ENCODE measurements at places on chromosomes 13 and 19.

DNA sequence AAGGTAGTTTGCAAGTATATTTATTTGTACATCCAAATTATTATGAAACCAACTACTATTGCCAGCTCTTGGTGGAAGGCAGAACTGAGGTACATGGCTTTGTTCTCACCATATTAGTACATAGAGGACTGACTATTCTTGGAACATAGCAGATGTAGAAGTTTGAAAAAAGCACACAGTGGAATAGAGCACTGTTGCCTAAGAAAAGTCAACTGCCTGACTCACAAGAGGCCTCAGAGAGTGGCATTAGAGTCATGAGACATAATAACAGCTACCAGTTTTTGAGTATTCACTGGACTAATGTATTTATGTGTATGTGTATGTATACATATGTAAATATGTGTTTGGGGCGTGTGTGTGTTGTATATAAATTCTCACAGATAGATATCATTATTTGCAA is 8.3 kb upstream of the PCDH20 start:
- no peak for ATAC-seq

- ATAC-seq, result peak; percentile 64
These were observed 850 bp downstream of the KLF5 start for GRCh38 chr13:73059460-73060250.

DNA sequence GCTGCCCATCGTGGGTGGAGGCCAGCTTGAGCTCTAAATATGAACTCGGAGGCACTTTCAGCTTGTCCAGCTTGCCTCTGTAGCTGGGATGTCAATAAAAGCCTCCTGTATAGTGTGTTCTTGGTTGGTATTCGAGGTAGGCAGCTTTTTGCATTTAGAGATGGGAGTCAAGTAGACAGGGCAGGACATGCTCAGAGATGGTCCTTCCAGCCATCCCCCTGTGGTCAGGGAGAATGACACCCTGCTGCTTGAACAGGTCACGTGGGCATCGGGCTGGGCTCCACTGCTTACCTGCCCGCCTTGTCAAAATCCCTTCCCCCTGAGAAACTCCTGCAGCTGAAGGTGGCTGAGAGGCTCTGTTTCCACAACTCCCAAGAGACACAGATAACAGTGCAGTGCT is 302.5 kb downstream of the ZNF536 start:
- ATAC-seq, result no peak

GRCh38 chr13:60164234-60164889 is 634 bp upstream of the DIAPH3 start:
- ATAC-seq, result peak; percentile 61

DNA sequence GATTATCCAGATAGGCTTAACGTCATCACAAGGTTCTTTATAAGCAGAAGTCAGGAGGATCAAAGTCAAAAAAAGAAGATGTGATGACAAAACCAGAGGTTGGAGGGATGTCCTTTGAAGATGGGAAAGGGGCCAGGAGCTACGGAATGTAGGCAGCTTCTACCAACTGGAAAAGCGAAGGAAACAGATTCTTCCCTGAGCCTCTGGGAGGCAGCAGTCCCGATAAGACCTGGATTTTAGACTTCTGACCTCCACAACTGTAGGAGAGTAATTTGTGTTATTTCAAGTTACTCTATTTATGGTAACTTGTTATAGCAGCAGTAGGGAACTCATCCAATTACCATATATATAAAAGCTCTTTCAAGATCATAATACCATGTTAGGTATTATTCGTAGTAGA is 98.8 kb upstream of the MYCBP2 start:
- no peak for ATAC-seq

DNA sequence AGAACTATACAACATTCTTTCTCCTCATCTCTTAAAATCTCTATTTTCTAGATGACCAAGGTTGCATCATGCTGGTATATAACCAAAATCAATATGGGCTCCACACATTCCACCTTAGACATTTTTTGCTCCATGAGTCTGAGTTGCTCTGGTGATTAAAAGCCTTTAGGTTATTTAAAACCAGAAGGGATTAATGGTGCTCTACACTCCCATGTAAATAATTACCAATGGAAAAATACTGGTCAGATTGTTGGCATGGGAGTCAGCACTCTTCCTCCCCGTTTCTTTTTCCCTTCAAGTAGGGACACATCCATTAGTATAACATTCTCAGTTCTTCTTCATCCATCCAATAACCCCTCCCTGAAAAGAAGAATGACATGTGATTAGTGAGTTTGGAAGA is 747.7 kb downstream of the PCDH17 start:
- ATAC-seq, result no peak

DNA sequence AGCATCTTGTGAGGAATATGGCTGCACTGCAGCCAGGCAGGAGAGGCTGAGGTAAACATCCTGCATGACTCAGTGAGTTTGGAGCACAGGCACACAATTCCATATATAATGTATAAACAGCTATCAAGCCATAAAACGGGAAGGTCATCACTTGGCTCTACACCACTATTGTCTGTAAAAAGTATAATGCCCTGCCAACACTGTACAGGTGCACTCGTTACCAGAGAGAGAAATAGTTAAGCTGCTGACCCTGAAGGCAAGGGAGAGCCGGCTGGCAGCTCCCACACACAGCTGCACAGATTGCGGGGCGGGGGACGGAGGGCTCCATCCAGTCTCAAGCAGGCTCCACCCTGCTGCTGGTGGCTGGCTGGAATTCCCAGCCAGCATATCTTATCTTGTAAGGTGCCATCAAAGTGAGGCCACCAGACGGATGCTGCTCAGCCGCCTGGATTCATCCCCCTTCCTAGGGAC is 668.1 kb downstream of the SLITRK5 start:
- no peak for ATAC-seq

DNA sequence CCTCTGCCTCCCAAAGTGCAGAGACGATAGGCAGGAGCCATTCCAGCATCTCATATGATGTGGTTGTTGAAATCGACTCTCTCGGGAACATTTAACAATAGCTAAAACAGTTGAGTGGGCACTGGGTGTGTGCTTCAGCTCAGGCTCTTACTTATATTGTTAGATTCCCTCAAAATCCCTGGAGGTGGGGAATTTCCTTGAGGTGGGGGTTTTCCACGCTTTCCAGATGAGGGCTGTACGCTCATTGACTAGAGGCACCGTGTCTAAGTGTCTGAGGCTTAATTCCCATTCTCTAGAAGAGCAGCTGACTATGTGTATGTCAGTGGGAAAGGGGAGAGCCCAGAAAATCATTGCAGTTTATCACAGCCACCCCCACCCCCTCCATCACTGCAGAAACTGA is 10.8 kb upstream of the GRAMD1A start:
- no peak for ATAC-seq

DNA sequence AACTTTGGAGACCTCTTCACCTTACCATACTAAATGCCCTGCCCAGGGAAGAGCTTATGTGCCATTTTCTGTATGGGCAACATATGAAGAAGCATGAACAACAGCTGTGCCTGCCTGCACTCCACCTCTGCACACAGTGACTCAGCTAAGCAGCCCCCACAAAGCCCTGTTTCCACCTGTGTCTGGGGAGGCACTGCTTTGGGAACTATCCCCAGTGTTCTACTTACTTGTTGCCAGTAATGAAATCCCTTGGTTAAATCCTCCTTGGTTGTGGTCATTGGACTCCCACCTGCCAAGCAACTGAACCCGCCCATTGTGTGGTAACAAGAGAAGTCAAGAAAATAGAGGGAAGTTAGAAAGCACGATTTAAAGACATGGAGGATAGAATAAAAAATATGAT is 84.6 kb downstream of the NALCN start:
- ATAC-seq, result no peak

- peak; percentile 91 for ATAC-seq
These were observed at the start of gene ZNF699 for GRCh38 chr19:9309139-9309973. Gene ZNF699, minus strand, starts transcription at chr19:9309838. Its CDS starts 4,719 bp downstream, at chr19:9305119.

GRCh38 chr19:6033744-6034264 is 55.9 kb upstream of the RANBP3 start:
- ATAC-seq, result no peak

DNA sequence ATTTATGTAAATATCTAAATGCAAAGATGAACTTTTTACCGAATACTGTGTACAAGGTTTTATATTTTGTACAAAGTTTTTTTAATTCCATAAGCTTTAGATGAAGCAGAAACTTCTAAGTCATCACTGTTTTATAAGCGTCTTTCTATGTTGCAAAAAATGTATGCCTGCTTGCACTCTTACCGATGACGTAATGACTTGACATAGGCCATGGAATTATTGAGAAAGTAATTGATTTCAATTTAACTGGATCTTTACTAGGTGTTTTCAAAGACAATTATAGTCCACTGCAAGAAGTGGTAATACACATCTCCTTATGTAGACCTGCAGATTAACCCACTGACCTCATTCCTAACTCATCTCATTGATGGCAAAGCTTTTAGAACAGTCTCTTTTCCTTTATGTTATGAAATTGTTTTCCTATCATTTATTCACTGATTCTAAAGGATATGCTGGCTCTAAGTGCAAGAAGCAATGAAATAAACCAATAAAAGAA is 10.4 kb downstream of the DACH1 start:
- peak; percentile 43 for ATAC-seq

DNA sequence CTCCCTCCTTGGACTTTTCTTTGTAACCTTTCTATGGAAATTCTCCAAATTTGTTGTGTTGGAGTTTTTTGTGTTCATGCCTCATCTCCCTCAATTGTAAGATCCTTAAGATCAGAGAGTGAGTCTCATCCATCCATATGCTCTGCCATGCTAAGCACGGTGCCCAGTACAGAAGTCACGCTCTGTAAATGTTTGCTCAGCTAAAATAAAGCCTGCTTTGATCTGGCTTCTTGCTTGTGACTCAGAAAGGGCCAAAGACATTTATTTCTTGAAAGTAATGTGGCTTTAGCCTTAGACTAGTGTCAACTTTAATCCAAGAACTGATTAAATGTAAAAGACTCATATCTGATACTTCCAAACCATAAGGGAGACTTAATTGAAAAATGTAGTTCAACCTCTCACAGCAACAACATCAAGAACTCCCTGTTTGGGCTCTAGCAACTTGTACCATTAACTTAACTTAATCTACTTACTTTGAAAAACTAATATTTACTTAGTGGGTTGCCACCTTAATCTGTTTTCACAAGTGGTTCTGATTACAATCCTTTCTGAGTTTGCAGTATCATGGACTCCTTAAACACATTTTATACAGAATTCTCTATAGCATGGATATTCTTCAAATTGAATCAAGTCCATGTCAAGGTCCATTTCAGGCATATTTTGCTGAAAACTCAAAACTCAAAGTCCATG is 100.2 kb downstream of the KL start:
- peak; percentile 67 for ATAC-seq

DNA sequence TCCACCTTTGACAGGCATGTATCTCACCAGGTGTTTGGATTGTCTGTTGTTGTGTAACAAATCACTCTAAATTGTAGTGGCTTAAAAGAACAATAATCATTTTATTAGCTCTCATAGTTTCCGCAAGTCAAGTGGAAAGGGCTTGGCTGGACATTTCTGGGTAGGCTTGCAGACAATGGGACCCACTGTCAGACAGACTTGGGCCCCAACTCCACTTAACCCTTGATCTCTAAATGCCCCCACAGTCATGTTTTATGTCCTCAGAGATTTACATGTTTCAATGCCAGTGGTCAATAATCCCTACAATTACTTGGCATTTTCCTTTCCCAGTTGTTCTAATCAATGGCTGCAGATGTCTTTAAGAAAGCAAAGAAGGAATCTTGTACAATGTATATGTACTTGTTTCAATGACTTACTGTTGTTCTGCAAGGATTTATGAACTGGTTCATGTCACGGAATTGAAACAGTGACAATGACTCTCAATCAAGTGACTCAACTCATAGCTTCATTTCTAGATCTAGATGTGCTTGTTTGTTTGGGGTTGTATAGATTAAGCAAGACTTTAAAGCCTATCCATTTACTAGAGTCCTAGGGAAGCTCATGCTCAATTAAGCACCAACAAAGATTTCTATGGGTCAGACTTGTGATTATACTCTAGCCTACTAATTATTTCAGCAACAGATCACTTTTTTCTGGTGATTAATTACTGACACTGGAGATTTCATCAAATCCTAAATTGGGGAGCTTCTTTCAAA is 510.1 kb upstream of the NBEA start:
- ATAC-seq, result no peak

DNA sequence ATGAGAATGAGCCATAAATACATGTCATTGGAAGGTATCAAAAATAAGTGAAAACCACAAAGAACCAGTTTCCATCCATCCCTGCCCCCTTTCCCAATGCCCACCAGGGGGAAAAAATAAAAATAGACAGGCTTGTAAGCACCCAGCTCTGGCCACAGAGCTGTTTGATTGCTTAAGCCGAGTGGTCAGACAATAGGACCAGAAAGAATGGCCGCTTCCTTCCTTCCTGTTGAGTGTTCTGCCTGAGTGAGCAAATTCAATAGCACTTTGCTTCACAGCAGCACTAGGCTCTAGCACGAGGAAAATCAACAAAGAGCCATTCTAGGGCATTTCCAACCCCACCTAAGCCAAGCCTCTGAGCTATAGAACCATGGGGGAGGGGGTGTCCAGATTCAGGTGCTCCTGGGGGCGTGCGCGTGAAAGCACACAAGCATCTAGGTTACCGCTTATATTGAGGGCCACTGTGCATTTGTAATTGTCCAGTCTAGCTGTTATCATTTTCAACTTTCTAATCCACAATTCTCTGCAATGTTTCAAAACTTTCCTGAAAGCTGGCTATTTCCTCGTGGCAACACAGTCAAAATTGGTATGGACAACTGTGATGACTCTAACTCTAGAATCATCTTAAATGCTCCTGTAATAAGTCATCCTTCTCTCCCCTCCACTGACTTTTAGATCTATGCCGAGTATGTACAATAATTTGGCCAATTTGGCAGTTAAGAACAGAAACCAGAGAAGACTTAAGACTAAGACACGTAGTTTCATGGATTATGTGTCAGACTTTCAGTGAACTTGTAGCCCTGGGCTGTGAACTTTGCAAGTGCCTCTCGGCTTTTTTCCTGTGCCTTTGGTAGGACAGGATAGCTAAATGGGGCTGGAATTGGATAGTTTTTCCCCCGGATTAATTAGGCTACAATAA is 64.3 kb downstream of the SPRY2 start:
- ATAC-seq, result no peak

DNA sequence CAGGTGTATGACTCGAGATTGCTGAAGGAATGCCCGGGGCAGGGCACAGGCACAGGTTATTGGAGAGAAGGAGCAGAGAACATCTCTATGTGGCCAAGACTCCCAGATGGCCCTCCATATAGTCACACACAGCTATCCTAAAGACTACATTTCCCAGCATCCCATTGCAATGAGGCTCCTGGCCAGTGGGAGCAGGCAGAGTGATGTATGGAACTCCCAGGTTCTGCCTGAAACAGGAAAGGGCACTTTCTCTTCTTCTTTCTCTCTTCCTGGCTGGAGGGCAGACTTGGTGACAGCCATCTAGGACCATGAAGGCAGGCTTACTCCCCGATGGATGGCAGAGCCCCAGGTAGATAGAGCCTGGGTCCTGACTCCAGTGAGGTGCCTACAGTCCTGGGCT is 13.5 kb downstream of the PPP1R13L start:
- ATAC-seq, result peak; percentile 76

- no peak for ATAC-seq
These were observed 471.4 kb downstream of the LIG4 start for GRCh38 chr13:107743983-107744382.

DNA sequence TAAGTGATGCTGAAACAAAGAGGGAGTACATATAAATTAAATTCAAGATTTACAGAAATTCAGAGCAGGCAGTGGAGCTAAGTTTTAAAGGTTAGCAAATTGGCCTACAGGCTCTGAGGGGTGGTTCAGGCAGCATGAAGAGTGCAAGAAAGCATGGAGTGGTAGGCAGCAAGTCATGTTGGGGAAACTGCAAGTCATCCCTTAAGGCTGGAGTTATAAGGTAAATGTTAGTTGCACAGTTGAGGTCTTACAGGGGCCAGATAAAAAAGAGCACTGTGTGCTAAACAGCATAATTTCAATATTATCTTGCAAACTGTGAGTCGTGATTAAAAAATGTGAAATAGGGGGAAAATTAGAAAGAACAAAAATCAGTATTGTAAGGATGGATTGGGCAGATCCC is 106.2 kb downstream of the VWA8 start:
- ATAC-seq, result no peak
